ENCODE measurements at places on chromosomes 5 and 9.
A peak's percentile ranks its signal among the peaks of the same experiment; 100 is the strongest.

DNA sequence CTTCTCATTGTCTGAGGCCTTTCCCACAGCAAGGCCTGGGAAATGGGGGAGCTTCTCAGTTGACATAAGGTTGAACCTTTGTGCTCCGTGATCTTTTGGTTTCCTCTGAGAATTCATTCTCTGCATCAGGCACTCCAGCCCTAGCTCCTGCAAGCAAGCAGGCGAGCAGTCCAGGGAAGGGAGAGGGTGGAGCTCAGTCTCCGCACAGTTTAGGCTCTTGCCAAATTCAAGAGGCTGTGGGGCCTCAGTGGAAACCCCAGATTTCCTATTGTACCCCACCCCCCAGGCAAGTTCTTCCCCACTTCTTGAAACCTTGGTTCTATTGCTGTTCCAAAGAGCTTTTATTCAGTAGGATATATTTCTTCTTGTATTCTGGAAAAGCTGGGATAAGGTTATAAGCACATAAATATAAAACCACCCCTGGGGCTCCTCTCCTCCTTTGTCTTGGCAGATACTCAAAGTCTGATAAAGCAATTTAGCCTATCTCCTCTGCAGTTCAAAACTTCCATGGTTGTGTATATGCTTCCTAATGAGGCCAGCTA lies 147.2 kb downstream of the PDZD2 start:
- peak; percentile 17 for DNase-seq

DNA sequence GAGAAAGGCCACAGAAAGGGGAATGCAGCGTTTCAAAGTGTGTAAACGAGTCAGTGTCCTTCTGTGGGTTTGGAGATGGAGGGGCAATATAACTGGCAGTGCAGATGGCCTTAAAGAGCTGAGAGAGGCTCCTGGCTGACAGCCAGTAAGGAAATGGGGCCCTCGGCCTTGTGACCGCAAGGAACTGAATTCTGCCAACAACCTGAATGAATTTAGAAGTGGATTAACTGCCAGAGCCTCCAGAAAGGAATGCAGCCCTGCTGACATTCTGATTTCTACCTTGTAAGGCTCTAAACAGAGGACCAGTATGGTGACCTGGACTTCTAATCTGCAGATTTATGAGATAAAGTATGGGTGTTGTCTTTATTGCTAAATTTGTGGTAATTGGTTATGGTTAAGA lies 17.5 kb upstream of the NREP start:
- no peak for DNase-seq

DNA sequence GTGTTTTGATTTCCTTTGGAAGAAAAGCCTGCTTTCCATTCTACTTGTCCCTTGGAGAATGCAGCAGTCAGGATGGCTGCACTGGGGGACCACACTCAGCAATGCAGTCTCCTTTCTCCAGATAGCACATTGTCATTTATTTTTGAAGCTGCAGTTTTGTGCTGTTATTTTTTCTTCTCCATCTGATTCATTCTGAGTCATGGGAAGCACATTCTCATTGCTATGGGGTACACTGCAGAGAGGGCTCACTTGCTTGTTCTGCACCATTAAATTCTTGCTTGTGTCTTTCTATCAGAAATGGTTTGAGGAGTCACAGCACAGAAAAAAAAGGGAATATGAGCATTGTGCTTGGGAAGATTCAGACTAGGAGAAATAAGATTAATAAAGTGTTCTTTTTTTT lies 39.7 kb upstream of the POC5 start:
- DNase-seq, result no peak

DNA sequence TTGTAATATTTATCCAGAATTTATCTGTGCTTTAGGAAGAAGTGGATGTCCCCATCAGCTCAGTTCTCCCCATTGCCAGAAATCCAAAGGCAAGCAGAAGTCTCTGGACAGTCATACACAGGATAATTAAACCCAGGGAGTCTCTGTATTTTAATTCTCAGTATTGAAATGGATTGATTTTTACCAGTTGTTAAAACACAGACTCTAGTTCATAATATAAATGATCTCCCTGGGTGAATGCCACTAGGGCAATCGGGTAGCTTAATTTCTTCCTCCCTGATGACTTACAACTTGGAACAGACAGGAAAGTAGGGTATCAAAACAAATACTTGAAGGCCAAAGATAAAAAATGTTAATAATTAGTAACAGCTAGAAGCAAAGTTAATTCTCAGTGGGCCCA lies 66.5 kb upstream of the DAP start:
- DNase-seq, result no peak

DNA sequence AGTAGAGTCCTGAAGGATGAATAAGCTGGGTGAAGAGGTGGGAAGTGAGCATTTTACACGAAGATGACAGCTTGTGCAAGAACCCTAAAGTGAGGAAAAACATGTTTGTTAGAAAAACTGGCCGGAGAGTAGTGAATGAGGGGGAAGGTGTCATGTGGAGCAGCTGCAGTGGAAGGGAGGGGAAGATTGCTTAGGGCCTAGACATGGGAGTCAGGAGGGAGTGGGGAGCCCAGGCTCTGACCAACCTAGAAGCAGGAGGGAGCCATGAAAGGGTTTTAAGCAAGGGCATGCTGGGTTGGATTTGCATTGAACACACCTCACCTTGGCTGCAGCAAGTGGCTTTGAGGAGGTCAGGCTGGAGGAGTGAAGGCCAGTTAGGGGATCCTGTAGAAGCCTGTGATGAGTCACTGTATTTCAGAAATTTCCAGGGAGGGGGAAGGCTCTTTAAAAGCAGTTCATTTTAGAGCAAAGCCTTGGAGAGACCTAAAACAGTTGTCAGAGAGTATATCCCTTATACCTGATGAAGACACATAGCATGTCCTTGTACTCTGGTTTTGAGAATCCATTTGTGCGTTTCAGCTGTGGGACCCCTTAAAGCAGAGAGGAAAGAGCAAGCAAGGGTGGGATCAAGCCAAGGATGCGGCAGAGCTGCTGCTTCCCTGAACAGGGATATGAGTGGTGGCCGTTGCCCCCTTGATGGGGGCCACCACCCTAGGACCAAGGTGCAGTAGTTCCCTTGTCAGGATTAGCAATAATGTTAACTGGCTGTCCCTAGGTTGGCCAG lies 45.4 kb downstream of the ANGPTL2 start:
- no peak for DNase-seq

DNA sequence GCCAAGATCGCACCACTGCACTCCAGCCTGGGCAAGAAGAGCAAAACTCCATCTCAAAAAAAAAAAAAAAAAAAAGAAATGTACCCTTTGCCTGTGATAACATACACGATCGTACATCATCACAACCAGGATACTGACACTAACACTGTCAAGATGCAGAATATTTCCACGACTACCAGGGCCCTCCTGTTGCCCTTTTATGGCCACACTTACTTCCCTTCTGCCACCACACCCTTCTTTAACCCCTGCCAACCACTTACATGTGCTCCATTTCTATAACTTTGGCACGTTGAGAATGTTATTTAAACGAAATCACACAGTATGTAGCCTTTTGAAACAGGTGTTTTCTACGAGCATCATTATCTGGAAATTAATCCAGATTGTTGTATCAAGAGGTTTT lies 69.0 kb upstream of the OTULINL start:
- no peak for DNase-seq

GRCh38 chr9:126839301-126839700 lies 21.1 kb upstream of the ZBTB34 start:
- DNase-seq, result no peak

DNA sequence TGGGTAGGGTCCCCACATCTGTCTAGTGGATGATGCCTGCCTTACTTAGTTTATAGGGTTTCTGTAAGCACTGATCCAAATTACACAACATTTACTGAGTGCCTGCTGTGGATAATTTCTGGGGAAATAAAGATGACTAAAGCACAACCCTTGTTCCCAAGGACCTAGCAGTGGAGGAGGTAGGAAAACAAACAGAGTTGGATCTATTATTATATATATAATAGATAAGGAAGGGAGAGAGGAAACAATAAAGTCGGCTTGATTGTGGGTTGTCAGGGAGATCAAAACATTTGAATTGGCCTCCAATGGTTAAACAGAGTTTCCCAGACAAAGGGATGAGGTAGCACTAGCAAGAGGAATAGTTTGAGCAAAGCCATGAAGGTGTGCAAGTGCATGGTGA lies 14.0 kb downstream of the IL33 start:
- DNase-seq, result no peak

DNA sequence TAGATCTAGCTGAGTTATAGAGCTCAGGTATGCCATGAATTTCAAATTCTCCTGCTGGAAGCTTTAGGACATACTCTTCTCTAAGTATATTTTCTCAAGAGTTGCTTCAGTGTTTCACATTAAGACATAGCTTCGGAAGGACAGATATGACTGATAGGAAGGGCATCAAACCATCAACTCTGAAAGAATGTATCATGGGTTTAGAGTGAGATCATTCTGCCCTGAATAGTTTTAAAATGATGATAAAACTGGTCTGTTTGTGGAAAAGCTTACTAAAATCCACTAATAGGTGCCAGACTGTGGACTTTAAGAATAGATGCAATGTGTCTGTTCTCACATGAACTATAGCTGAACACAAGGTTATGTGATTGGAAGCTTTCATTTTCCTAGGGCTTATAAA lies 8.4 kb downstream of the SPEF2 start:
- DNase-seq, result no peak

DNA sequence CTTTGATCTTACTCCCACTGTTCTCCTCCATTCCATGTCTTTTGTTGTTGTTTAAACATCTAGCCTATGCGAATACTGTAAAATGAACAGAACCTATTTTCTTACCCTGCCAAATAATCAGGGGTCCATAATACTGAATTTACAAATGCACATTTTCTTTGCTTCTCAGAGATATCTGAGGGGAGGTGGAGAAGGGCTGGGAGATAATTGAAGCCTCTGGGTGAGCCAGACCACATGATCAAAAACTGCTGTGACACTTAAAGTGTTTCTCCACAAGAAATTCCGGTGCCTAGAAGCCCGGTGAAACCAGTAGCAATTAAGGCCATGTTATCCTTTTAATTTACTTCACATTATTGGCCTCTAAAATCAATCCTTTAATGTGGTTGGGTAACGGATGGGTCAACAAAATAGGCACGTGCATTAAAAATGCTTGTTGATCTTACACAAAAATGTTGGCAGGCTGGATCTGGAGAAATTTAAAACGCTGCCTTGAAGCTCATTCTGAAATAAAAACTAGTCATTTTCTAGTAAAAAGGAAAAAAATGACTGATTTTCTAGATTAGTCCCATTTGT lies 10.8 kb downstream of the SEMA6A start:
- DNase-seq, result no peak

- no peak for DNase-seq
Measured at GRCh38 chr5:32017692-32018367, 156.3 kb downstream of the GOLPH3 start.

DNA sequence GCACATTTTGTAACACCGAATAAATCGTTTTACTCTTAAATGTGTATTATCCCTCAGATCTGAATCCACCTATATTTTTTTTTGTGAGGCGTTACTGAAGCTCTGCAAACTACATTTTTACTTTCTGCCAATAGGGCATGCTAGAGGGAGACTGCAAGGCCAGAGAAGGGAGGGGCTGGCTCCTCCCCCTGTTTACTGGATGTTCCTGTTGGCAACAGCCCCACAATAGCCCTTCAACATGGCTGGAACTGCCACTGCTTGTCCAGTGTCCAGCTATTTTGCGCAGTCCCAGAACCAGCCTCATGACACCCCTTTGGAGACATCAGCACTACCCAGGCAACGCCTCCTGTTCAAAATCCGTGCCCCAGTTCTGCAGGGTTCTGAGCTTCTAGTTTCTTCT lies 85.4 kb upstream of the MIER3 start:
- DNase-seq, result no peak

DNA sequence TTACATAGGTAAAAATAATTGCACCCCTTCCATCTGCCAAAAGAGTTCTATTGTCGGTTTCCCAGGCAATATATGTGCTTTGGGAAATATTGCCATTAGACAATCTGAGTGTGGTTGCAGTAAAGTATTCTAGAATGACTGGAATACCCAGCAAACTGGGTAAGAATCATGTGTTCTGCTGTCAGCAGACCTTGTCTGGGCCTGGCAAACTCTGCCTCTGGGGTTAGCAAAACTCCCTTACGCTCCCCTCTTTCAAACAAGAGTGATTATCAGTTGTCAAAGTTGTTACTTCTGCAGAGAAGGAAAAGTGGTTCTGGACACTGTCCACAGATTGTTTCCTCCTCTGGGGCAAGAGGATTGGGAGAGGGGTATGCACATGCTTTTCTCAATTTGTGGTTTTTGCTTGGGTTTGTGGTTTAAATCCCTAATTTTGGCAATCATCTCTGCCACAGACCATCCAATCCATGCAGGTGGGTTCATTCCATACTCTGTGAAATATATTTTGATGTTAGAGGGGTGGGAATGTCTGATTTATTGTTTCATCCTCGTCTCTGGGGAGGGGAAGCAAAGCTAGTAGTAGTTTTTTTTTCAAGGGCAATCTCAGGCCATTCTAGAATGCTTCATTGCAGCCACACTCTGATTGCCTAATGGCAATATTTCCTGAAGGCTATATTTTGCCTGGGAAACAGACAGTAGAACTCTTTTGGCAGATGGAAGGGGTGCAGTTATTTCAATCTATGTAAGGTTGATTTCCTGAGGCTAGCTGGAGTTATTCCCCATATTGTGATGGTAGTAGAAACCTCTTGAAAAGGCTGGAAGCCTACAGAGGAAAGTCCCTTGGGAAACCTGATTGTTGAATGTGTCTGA lies 24.0 kb upstream of the TNFSF15 start:
- DNase-seq, result no peak

DNA sequence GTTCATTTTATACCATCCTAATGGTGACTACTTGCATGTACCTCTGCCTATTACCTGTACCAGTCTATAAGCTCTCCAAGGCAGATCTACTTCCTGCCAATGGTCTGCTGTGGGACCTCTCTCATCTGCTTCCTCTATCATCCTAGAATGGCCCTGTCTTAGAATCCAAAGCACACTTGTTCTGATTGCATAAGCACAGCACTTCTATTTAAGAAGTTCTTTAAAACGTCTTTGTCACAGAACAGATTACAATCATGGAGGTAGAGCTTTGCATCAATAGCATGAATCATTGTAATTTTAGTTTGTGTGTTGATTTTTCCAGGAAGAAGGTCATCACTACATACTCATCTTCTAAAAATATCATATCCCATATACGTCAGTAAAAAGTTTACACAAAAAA lies 131.8 kb upstream of the ACOT12 start:
- DNase-seq, result no peak

DNA sequence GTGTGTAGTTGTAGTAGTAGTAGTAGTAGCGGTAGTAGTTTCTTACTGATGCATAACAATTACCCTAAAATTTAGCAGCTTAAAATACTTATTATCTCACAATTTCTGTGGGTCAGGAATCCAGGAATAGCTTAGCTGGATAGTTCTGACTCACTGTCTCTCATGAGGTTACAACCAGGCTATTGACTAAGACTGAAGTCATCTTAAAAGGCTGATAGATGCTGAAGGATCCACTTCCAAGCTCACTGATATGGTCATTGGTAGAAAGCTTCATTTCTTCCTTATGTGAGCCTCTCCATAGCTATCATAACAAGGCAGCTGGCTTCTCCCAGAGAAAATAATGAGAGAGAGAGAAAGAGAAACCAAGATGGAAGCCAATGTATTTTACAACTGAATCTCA lies 147.5 kb upstream of the FBXL17 start:
- DNase-seq, result no peak

Measured in urinary bladder (tissue), 4 donors.